ENCODE measurements at places on chromosomes 1 and 21. TPM values are rescaled to one million over a fixed set of nuclear protein-coding genes. Genes with fewer than 3 reads are reported as not detected.
A peak's percentile ranks its signal among the peaks of the same experiment; 100 is the strongest.

Gene NMNAT2
- 1.1 TPM for total RNA-seq

Gene CELA2B
- total RNA-seq: 1.3 TPM

GRCh38 chr1:36222481-36223380 lies 1.5 kb upstream of the THRAP3 start:
- DNase-seq: no peak

GRCh38 chr1:20185834-20186782 lies at the start of the genes PLA2G2C and UBXN10:
Gene PLA2G2C, minus strand, starts transcription at chr1:20186518. Its CDS starts 9,155 bp downstream, at chr1:20177363.
Gene UBXN10, plus strand, starts transcription at chr1:20186096. Its CDS starts 4,466 bp downstream, at chr1:20190562.
- DNase-seq: peak; percentile 79

- no peak for DNase-seq
Observed at GRCh38 chr1:98267423-98267822, 346.6 kb upstream of the DPYD start.

All from lung (tissue), 17 donors.